ENCODE measurements at places on chromosomes 16 and 17.

DNA sequence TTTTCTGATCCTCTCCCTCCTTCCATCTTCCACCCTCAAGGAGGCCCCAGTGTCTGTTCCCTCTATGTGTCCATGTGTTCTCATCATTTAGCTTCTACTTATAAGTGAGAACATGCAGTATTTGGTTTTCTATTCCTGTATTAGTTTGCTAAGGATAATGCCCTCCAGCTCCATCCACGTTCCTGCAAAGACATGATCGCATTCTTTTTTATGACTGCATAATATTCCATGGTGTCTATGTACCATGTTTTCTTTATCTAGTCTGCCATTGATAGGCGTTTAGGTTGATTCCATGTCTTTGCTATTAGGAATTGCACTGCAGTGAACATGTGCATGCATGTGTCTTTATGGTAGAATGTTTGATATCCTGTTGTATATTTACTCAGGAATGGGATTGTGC, 275.1 kb downstream of the BCAS3 start:
- no peak for DNase-seq

DNA sequence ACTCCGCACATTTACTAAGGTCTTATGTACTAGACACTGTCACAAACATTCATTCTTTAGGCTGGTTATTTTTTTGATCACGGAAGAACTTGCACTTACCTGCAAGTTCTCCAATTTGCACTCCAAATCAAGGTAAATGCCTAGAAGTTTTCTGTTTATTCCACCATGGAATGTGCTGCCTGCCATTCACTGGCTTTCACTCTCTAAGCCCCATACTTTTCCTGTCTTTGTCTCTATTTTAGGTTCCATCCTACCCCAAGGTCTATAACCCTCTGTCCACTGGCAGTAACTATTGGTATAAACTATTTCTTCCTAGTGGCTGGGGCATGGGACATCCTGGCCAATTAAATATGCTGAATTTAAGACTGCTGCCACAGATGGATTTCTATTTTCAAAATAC, 15.9 kb downstream of the XPO6 start:
- DNase-seq: no peak

- DNase-seq: no peak
Measured at GRCh38 chr16:66873685-66874055, 6.6 kb upstream of the PDP2 start.

GRCh38 chr17:80921741-80922579, 69.7 kb upstream of the CHMP6 start:
- no peak for DNase-seq

- DNase-seq: no peak
Measured at GRCh38 chr16:50724306-50724705, 17.6 kb upstream of the CYLD start.

DNA sequence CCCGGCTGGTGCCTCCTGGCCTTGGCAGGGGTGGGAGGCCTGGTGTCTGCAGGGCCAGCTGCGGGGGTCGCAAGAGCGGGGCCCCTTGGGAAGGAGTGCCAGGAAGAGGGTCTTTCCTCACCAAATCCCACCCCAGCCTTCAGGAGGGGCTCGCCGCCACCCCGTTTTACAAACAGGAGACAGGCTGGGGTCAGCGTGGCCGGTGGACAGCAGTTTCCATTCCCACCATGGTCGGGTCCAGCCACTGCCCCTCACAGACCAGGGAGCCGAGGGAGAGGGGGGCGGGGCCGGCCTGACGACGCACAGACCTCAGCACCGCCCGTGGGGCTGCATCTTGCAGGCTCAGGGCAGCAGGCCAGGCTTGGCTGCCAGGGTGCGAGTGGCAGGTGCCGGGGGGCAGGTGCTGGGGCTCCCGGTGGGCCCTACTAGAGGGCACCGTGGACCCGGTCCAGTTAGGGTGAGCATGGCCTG, 7.6 kb downstream of the CBFA2T3 start:
- DNase-seq: no peak

- DNase-seq: no peak
Measured at GRCh38 chr17:28514561-28515002, 8.4 kb downstream of the FOXN1 start.

DNA sequence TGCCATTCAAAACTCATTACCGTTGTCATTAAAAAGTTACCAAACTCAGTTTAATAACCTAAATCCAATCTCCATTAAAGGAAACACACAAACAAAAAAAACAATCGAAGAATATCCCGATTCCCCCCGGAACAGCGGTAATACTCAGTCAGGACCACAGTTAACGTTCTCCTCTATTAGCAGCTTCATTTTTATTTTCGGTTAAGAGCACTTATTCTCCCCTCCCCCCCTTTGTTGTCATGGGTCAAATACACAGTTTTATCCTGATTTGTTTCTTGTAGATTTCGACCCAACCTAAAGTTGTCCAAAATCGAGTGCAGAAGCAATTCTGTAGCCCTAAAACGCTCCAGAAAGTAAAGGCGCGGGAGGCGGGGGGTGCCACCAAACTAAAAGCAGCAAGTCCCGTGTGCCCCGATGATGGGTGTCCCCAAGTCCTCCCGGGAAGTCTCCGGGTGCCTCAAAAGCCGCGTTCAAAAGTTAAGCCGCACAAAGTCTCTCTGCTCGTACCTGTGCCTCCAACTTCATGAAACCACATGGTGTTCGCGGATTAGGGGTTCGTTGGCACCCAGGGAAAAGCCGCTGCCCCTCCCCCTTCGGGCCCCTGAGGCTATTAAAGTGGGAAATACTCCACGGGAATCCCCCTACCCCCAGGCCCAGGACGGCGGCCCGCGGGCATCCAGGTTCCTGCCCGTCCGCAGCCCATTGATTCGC, 996 bp downstream of the SUMO2 start:
- no peak for DNase-seq

DNA sequence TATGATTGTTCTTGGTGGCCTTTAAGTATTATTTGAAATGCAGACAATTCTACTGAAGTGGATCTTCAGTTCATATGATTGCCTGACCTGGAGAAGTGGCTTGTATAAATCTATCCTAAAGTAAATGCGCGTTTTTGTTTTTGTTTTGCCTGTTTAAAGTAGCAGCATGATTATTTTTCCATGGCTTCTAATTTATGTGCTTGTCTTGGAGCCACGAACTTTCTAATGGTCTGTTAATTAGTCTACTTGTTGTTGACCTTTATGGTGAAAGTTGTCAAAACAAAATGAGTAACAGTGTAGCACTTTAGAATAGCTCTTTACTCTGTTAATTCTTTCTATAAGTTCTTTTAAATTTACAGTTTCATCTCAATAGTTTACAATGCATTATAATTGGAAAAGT, 1.7 kb downstream of the PRKAR1A start:
- DNase-seq: no peak

DNA sequence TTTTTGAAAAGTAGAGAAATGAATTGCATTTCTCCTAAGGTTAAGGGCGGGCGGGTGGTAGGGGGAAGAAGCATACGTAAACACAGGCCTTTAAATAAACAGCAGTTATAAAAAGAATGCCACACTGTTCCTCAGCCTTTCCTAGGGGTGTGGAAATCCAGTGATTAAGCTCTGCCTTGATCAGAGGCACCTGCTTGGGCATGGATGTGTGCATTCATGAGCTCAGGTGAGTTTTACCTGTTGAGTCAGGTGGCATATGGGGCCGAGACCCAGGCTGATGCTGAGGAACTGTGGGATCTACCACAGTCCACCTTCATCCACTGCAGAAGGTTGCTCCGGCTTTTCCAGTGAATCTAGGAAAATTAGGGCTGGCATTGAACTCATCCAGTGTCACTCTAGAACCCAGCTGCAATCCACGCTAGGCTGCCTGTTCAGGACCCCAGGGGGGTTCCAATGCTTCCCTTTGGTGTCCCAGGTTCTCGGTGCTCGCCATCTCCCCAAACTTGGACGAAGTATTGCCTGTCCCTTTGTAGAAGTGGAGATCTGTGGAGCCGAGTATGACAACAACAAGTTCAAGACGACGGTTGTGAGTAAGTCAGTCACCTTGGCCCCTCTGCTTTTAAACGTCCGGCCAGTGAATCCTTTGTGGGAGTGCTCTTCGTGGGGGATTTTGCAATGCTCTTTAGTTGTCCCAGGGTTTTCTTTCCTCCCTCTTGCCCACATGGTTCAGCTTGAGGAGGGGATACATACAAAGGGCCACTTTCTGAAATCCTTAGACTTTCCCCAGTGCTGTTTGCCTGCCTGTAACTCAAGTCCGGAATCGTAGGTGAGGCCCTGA, 72.7 kb downstream of the SDR42E1 start:
- DNase-seq: no peak

- no peak for DNase-seq
Measured at GRCh38 chr17:63138713-63139112, 172.7 kb downstream of the TANC2 start.

GRCh38 chr17:4711661-4712181, 1.3 kb downstream of the ARRB2 start:
- DNase-seq: no peak

DNA sequence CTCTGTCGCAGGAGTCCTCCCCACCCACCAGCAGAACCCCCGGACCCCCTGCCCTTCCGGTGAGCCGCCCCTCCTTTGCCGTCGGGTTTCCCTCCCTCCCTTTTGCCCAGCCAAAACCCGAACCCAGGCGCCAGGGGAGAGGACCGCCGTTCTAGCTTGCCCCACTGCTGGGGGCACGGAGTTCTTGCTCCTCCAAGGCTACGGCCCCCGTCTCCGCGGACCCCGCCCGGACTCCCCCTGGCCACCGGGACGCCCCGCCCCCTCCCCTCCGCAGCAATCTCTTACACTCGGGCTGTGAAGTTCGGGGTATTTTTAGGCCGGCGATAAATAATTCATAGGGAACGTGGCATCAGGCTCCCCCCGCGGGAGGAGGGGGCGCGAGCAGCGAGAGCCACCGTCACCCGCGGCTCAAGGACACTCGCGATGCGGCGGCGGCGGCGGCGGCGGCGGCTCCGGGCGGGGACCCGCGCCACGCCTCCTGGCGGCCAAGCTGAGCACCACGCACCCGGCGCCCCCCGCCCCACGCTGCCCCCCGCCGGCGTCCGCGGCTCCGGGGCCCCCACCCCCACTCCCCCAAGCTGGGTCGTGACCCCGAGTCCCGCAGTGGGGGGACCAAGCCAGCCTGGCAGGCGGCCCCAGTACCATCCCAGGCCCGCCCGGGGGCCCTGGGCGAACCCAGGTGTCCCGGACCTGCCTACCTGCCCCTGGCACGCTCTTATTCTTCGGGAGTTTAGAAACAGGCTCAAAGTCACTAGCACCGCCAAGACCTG, at the start of gene GRIN2C:
Gene GRIN2C, minus strand, starts transcription at position 427 of the 770 bp plus-strand sequence. CDS start 4,793 bp downstream, outside the sequence.
- DNase-seq: no peak

GRCh38 chr17:75756451-75757085, 8.4 kb downstream of the GALK1 start:
- DNase-seq: no peak

GRCh38 chr17:19744922-19745757, 3.0 kb downstream of the ALDH3A1 start:
- peak; percentile 89 for DNase-seq

GRCh38 chr16:4987580-4988374, 29.6 kb downstream of the SEC14L5 start:
- DNase-seq: no peak

DNA sequence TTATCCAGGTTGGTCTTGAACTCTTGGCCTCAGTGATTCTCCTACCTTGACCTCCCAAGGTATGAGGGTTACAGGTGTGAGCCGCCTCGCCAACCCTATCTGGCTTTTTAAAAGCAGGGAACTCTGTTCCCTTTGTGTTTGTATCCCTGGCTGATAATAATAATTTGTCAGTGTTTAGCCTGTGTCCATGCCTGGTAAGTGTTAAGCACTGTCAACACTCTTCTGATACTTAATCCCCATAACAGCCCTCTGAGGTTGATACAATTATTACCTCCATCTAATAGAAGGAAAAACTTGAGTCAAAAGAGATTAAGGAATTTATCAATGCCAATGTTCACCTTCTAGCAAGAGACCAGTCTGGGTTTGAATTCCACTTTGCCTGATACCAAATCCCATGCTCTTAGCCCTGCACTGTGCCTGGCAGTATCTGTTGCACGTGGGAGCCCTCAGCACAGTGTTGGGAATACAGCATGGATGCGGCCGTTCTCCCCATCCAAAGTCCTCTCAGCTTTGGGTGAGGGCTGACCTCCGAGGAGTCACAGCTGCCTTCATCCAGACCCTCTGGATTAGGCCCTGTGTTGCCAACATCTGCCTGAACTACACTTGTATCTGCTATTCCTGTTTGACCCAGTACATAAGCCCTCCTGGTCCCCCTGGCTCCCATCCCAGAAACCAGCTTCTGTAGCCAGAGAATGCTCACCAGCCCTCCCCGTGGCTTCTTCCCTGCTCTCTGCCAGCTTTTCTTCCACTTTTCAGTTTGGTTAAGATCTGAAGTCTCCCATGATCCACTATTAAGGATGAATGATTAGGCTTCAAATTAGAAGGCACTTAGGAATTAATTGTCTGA, 335.6 kb upstream of the ASIC2 start:
- DNase-seq: no peak

DNA sequence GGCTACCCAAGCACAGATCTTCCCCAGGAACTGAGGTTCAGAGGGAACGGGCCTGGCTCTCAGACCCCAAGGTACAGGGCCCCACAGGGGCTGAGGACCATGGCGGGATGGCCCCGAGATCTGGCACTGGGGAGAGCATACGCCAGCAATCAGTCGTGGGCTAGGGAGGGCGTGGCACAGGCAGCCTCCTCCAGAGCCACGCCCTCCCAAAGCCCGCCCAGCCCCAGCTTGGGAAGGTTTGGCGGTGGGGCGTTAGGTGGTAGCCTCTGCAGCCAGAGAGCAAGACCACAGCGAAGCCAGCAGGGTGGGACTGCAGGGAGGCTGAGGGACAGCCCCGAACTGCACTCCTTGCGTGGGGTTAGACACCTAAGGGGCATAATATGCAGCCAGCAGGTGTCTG, 11.6 kb downstream of the WNT9B start:
- DNase-seq: no peak

DNA sequence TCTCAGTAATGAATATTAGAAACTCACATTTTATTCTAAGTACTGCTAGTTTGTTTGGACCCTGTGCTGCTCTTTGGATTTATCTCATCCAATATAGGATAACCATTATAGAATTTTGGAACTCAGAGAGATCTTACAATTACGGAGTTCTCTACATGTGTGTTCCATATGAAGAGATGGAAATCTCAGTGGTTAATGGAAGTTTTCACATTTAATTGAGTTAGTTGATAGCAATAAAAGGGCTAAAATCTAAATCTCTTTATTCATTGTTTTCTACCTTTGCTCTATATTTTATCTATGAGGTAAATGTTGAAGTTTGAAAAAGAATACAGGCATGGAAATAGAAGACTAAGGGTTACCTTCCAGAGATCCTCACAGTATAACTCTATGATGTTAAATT, 558.0 kb upstream of the KIF2B start:
- DNase-seq: no peak

- no peak for DNase-seq
Measured at GRCh38 chr17:72927760-72928159, 164.7 kb downstream of the SLC39A11 start.

GRCh38 chr16:14203166-14203565, 132.0 kb downstream of the MRTFB start:
- no peak for DNase-seq

- peak; percentile 87 for DNase-seq
Measured at GRCh38 chr17:57948555-57949420, 6.4 kb downstream of the CUEDC1 start.
